Hematopoietic multipotent progenitor cell (in vitro differentiated cells): ENCODE measurements at places on chromosomes 7 and 10.
A peak's percentile ranks its signal among the peaks of the same experiment; 100 is the strongest.

- DNase-seq, result no peak
These were observed 9.9 kb downstream of the POR start for GRCh38 chr7:75924889-75925288.

DNA sequence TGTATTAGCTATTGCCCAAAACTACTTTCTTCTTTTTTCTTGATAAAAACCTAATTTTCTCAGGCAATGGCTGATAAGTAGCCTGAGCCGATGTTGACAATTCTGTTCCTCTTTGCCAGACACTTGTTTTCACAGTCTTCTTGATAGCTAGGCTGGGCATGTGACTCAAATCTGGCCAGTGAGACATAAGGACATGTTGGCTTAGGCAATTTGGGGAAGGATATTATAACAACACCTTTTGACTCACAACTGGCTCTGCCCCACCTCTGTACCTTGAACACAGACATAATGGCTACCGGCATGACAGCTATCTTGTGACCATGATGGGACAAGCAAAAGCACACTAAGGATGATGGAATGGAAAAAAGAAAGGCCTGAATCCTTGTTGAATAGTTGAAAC, 72.9 kb upstream of the GPR22 start:
- DNase-seq, result no peak

DNA sequence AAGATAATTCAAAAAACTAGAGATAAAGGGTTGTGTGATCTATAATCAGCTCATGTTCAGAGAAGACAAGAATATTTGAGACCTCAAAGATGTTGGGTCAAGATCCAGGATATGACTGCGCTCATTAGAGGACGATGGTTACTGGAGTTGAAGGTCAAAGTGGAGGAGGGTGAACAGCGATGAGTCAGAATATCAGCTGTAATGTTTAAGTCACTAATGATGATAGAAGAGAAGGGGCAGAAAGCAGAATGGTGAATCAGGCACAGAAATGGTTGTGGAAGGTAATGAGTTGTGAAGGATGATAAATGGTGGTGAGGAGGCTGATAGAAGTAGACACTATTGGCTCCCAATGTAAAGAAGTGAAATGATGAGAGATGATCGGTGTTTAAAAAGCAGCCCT, 540.3 kb downstream of the INHBA start:
- no peak for DNase-seq

- no peak for DNase-seq
These were observed 94.3 kb upstream of the SDK1 start for GRCh38 chr7:3206771-3207191.

DNA sequence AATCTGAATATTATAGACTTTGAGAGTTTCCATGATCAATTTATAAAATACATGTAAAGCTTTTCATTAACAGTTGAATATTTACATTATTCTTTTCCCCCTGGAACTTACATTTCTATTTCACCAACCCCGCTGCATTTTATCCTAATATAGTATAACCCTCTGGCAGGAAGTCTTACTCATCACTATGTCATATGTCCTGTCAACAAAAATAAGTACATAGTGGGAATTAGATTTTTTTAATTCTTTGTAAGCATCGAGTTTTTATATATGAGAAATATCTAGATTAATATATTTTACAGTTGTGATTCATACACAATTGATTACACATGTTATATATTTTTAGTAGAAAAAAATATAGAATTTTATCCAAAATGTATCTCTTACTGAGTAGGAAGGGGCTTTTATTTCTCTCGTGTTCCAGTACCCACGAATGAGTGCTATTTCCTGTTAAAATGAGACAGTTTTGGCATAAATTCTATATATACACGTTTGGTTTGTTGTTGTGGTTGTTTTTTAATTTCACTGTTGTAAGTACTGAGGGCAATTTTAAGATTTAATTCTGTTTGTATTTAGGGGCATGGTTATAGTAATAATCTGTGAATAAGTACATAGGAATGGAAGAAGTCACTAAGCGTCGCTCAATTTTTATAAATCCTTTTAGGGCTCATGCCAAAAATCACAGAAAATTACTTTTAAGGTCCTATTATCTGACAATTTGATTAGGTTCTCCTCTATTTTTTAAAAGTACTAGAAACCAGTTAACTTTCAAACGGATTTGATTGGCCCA, 87.1 kb downstream of the HECW1 start:
- no peak for DNase-seq

DNA sequence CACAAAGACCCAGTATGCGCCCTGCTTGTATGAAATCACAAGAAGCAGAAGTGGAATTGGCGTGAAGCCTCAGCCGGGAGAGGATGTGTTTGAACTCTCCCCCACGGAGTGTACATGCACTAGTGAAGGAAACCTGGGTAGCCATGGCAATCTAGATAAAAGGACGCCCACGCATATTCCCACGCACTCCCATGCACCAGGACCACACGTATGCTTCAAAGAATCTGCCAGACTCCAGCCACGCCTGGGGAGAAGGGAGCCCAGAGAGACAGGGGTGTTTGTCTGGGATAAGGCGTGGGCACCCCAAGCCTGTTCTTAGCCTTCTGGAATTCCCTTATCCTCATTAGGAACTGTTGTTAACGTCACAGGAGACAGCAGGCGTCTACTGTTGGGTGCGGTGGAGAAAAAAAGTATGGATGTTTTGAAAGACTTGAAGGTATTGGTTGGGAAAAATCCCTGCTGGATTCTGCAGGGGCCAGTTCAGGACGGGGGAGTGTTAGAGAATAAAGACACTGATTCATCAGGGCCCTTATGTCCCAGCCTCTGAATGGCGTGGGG, 28.9 kb upstream of the ECHDC3 start:
- peak; percentile 57 for DNase-seq

- no peak for DNase-seq
These were observed 60.5 kb downstream of the GTF2IRD1 start for GRCh38 chr7:74514131-74514591.

- DNase-seq, result peak; percentile 98
These were observed 88.9 kb upstream of the KLF6 start for GRCh38 chr10:3873728-3874461.
